Renal pelvis (tissue), 12 donors: ENCODE measurements at places on chromosomes 16 and 17. TPM values are rescaled to one million over a fixed set of nuclear protein-coding genes. Genes with fewer than 3 reads are reported as not detected.

PYDC1 gene
- not detected for polyA plus RNA-seq

USP10 gene
- 107 TPM for polyA plus RNA-seq

PRMT7 gene
- polyA plus RNA-seq, result 71.1 TPM

DNA sequence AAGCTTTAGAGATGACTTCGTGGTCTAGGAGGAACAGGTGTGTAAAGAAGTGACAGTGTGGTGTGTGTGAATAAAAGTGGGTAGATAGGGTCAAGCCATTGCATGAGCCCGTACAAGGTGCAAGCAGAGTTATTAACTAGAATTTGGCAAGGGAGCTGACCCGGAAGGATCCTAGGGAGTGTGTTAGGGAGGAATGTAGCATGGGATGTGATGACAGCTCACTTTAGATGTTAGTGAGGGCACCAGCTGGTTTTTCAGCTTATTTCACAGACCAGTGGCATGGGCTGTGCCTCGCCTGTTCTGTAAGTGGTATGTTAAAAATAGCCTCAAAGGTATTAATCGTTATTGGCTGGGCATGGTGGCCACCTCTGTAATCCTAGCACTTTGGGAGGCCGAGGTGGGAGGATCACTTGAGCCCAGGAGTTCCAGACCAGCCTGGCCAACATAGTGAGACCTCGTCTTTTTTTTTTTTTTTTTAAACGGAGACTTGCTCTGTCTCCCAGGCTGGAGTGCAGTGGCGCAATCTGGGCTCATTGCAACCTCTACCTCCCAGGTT lies 8.3 kb downstream of the ANKRD40CL start:
- no peak for DNase-seq

DNA sequence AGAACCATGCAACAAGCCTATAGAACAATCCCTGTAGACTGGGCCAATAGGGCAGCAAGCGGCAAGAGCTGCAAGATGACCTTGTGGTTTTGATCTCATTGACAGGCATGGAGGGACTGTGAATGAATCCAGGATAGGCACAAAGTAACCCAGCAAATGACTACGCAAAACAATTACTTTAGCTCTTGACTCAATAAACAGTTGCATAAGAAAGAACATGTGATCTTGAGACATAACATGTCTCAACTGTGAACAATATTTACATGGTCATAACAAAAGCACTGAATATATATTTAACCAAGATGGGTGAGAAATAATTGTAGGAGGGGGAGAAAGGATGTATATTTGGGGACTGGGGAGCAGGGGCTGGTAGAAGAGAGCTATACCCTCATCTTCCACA lies 313.7 kb upstream of the CDH5 start:
- DNase-seq, result no peak

DNA sequence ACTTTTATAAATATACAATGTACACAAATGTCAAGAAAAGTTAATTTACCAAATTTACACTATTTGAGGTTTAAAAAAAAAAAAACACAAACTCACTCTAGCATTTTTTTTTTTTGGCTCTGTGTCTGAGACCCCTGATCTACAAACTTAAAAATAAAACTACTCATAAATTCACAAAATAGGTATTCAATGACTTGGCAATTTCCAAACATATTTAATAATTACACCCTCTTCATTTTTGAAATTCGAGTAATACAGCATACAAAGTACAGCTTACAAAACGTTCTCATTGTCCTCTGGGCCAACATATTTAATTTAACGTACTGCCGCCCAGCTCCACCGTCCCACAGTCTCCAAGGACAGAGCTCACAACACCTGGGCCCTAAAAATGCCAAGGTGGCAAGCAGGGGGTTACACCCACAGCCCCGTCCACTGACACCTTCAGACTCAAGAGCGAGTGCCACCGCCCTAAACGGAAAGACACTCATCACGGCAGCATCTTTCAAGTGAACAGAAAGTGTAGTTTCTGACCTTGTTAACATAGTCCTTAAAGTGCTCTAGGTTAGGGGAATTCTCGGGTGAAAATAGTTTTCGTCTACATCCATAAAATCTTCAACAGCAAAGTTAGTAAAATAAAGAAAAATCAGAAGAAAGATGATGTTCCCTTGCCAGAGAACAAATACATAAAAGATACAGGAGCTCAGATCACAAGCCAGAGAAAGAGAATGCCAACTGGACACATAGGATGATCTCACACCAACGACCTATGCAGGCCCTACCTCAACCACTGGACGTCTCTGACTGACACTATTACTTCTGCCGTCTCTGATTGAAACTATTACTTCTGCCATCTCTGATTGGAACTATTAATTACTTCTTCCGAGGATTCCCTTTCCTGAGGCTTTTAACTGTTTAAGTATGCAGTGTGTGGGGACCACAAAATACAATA lies 4.2 kb downstream of the ADCY9 start:
- DNase-seq, result no peak

DNA sequence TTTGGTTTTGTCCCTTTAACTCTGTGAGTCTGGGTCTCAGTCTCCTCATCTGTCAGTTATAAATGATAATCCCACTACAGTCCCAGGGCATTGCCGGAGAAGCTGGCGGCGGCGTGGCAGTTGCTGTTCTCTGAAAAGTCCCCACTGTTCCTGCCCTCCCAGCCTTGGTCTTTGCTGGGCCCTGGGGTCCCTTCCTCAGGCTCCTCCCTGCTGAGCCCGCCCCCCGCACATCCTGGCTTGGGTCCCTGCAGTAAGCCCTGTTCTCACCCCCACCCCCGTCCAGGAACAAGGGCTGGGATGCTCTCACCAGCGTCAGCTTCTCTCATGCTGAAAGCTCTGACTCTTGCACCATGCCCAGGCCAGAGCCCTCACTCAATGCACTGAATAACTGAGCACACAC lies 35.3 kb upstream of the PEMT start:
- no peak for DNase-seq

DNA sequence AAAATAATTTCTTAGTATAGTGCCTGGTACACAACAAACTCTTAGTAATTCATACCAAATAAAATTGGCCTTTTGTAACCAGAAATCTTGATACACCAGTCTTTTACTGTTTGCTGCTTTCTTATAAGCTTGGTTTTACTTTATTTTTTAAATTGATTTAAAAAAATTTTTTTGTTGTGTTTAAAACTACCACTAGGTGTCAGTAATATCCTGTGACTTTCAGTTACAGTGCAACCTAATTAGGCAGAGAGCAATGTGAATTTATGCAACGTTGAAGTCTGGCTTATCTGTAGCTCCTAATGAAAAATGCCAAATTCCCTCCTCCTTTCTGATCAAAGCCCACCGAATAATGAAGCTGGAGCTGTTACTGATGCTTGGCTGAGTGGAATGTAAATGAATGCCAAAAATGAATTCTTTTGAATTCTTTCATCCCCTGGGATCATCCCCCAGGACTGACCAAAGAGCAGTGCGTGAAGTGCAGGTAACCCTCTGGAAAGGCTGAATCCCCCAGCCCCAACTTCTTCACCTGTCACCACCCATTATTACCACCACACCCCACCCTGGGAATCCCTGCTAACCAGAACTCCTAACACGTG lies 3.8 kb downstream of the ERCC4 start:
- peak; percentile 52 for DNase-seq

GRCh38 chr17:18002171-18002570 lies 29.5 kb downstream of the DRC3 start:
- DNase-seq, result no peak

DNA sequence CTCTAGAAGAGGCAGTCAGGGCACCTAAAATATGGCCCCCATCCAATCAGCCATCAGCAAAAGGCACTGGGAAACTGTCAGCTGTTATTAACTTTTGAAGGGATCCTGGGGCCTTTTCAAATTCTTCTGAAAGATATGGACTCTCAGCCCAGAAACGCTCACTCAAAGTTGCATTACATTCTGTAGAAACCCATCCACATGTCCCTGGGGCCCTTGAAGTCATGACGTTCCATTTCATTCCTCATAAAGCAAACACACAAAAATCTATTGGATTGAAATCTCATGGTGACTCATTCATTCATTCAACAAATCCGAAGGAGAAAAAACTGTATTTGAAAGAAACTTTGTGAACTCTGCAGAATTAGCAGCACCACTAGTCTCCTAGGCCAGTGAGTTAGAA lies 215.3 kb downstream of the C16orf95 start:
- no peak for DNase-seq

DNA sequence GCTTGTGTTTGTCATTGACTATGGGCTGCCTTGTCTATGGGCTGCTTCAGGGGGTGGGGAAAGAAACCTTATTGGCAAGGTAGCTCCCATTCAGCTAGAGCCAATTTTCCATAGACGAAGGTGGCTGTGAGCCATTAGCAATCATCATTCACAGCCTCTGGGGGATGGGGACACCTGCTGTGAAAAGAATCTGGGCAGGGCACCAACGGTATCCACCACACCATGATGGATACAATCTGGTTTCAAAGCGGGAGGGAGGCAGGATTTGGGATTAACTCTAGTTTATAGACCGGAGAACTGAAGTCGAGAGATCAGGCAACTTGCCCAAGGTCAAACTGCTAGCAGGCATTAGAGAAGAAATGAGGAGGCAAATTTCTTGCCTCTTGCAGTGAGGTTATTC lies 182.3 kb downstream of the SHISA9 start:
- no peak for DNase-seq

DNA sequence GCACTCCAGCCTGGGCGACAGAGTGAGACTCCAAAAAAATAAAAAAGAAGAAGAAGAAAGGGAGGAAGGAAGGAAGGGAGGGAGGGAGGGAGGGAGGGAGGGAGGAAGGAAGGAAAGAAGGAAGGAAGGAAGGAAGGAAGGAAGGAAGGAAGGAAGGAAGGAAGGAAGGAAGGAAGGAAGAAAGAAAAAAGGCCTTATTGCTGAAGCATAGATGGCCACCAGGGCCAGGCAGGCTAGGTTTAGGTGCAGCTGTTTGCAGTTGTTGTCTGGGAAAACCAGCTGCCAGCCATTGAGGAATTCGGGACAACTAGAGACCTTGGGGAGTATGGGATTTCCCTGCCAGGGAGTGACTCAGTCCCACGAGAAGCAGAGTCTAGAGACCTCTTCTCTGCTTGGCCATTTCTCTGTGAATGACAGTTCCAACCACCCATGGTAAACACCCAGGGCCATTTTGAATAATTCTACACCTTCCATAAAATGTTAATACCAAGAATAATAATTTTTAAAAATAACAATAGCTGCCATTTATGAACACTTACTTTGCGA lies 31.0 kb downstream of the SCNN1B start:
- DNase-seq, result no peak

- no peak for DNase-seq
Observed at GRCh38 chr17:77227461-77228240, 86.9 kb downstream of the SEC14L1 start.

DNA sequence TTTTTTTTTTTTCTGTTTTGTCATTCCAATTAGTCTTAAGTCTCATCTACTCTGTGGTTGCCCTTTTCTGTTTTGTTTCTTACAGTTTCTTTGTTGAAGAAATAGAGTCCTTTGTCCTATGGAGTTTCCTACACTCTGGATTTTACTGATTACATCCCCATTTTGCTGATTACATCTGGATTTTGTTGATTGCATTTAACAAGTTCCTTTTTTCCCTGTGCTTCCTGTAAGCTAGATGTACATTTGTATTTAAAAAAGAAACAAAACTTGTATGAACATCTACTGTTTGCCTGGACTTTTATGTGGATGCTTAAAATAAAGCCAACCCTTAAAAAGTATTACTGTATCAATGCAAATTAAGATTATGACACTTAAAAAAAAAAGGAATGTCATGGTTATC lies 147.6 kb downstream of the CHD9 start:
- no peak for DNase-seq

DNA sequence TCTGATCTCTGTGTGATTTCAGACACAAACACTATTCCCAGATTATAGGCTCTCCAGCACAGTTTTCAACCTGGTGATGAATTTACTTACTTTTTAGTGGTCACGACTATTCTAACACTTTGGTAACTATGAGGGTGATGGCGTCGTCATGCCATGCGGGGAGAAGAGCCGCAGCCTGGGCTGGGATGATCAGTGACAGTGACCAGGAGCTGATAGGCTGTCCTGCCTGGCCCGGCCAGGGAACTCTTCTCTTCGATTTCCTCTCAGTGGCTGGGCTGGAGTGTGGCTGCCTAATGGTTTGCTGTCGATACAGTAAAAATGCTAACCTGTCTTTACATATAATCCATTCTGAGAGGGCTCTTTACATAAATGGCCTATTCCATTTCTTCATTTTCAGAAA lies 113.1 kb downstream of the IRX3 start:
- DNase-seq, result no peak

GRCh38 chr16:88512728-88513696 lies 57.2 kb upstream of the ZC3H18 start:
- no peak for DNase-seq

- no peak for DNase-seq
Observed at GRCh38 chr17:72692676-72693075, 399.8 kb downstream of the SLC39A11 start.

- peak; percentile 2 for DNase-seq
Observed at GRCh38 chr17:69853541-69854224, 221.3 kb upstream of the KCNJ16 start.

- no peak for DNase-seq
Observed at GRCh38 chr17:49440581-49440980, 25.9 kb upstream of the PHB1 start.

- DNase-seq, result no peak
Observed at GRCh38 chr16:86755571-86756006, 177.2 kb downstream of the FOXL1 start.

GRCh38 chr16:31375231-31375630 lies 17.9 kb upstream of the ITGAD start:
- no peak for DNase-seq

- no peak for DNase-seq
Observed at GRCh38 chr17:42337442-42337841, 49.1 kb downstream of the STAT5A start.

- no peak for DNase-seq
Observed at GRCh38 chr17:69445132-69445531, 30.6 kb downstream of the MAP2K6 start.

GRCh38 chr17:46045639-46046038 lies 46.6 kb downstream of the STH start:
- DNase-seq, result no peak

GRCh38 chr17:4098521-4099209 lies 44.2 kb downstream of the ZZEF1 start:
- DNase-seq, result no peak

DNA sequence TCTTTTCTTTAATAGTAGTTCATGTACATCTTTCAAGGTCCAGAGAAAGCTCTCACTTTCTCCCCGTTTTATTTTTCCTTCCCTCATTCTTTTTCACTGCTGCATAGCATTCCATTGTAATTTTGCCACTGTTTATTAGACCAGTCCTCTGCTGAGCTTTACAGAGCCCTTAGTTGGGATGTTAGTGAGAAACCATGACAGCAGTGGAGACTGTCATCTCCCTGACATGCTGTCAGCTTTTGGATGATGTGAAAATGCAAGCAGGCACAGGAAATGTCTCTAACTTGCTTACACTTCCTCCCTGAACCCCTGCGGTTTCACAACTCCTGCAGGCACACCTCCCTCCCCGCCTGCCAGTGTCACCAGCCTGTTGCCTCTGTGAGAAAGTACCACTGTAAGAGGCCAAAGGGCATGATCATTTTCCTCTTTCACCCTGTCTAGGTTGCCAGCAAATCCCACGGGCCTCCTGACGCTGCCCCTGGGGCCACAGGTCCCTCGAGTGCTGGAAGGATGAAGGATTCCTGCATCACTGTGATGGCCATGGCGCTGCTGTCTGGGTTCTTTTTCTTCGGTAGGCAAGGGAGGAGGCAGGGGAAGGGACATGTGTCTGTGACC lies at the start of gene ITGAL:
ITGAL (plus strand) TSS at position 415 of the 615 bp plus-strand sequence; CDS start at position 511, 96 bp downstream.
- no peak for DNase-seq
